Left cardiac atrium (tissue), 4 donors: ENCODE measurements at places on chromosomes 16 and 17. TPM values are rescaled to one million over a fixed set of nuclear protein-coding genes. Genes with fewer than 3 reads are reported as not detected.

The PRSS21 gene
- not detected for total RNA-seq

The ZNF624 gene
- total RNA-seq = 2.7 TPM

The MEFV gene
- total RNA-seq = 1.8 TPM

The TK1 gene
- total RNA-seq = 7.7 TPM

DNA sequence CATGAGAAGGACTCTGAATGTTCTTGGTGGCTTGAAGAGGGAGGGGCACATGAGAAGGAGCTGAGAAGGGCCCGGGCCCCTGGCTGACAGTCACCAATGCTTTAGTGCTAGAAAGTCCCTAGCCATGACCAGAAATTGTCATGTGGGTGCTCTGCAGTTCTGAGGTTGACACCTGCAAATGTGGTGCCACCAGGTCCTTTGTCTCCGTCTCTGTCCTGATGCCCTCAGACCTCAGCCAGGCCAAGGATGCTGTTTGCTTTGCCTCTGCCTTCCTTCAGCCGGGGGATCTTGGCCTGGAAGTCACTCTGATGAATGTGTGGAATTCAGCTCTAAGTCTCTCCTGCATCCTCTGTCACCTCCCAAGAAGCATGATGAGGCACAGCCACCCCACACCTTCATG lies 63.6 kb downstream of the TNFRSF13B start:
- DNase-seq = no peak

- no peak for DNase-seq
Measured at GRCh38 chr16:88570691-88571092, 489 bp downstream of the ZC3H18 start.

GRCh38 chr17:77473615-77474226 lies 333.0 kb downstream of the SEC14L1 start:
- no peak for DNase-seq

- DNase-seq = no peak
Measured at GRCh38 chr16:89422527-89422904, 67.8 kb downstream of the ANKRD11 start.

GRCh38 chr17:56347639-56348038 lies 194.4 kb downstream of the ANKFN1 start:
- DNase-seq = no peak
